ENCODE measurements at places on chromosomes 16 and 17.

DNA sequence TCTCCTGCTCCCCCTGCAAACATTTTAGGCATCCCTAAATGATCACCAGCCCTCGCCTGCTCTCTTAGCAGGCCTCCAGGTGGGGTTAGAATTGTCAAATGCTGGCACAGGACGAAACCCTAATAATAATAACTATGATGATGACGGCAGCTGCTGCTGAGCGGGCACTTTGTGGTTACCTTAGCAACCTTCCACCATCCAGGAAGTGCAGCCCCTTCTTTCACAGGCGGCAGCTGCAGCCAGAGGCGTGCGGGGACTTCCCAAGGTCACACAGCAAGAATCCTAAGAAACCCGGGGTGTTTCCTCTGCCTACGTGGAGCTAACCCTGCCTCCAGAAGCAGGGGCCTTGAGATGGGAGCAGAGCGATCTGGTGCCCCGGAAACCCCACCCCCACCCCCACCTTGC lies 22.4 kb upstream of the EIF1 start:
- peak; percentile 47 for DNase-seq

DNA sequence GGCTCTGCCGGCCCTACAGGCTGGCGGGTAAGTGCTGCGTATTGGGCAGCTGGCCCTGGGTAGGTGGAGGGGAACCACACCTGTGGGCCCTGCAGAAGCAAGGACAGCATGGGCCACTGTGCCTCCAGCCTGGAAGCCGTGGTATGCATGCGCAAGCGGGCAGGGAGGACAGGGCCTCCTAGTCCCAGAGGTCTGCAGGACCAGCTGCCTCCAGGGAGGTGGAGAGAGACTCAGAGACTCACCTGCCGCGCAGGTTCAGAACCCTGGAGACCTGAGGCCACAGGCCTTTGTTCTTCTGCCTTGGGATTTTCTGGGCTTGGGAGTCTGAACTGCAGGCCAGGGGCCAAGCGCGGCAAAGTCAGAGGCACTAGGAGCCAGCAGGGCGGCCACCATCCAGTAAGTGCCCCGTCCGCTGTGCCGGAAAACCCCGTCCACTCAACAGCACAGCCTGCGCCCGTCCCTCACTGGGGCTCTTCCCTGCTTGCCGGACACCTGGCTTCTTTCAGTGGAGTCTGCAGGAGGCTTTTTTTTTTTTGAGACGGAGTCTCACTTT lies 8.8 kb upstream of the RAB40C start:
- DNase-seq = no peak

GRCh38 chr17:1078831-1079561 lies 82.1 kb downstream of the TIMM22 start:
- peak; percentile 38 for DNase-seq

GRCh38 chr17:73600103-73600871 lies 44.0 kb downstream of the SDK2 start:
- peak; percentile 31 for DNase-seq

- DNase-seq = no peak
Observed at GRCh38 chr17:77097631-77098180, 43.1 kb upstream of the SEC14L1 start.

GRCh38 chr17:64209983-64210382 lies 53.1 kb downstream of the TEX2 start:
- DNase-seq = no peak

DNA sequence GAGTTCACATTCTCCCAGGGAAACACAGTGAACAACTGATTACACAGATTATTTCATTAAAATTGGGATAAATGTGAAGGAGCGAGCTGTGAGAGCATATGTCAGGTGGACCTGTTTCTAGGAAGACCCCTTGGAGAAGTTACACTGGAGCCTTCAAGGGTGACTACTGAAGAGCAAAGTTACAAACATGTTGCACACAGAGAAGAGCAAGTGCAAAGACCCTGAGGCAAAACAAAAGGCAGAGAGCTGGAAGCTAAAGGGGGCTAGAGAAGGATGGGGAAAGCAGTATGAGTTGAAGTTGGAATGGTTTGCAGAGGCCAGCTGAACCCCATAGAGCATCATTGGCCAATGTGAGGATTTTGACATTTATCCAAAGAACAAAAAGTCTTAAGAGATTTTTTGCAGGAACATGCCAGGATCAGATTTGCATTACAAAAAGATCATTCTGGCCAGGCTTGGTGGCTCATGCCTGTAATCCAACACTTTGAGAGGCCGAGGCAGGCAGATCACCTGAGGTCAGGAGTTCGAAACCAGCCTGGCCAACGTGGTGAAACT lies 14.1 kb downstream of the PDZD9 start:
- DNase-seq = no peak

- no peak for DNase-seq
Observed at GRCh38 chr17:61057257-61057656, 342.4 kb upstream of the TBX2 start.

GRCh38 chr17:81345228-81346089 lies 49.8 kb upstream of the BAHCC1 start:
- peak; percentile 88 for DNase-seq

DNA sequence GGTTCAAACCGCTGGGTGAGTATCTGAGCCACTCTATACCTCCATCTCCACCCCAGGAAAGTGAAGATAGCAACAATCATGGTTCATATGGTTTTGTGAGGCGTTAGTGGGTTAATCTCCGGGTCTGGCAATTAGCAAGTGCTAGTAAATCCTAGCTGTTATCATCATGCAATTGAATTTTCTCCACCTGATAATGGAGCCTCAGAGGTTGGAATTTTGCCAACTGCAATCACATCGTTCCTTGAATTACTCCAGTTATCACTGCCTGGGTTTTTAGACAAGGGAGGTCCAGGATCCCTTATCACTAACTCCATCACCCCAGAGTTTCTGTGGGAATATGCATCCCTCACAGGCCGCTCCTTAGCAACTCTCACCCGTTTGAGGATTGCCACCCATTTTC lies 311.5 kb downstream of the RBFOX1 start:
- no peak for DNase-seq

DNA sequence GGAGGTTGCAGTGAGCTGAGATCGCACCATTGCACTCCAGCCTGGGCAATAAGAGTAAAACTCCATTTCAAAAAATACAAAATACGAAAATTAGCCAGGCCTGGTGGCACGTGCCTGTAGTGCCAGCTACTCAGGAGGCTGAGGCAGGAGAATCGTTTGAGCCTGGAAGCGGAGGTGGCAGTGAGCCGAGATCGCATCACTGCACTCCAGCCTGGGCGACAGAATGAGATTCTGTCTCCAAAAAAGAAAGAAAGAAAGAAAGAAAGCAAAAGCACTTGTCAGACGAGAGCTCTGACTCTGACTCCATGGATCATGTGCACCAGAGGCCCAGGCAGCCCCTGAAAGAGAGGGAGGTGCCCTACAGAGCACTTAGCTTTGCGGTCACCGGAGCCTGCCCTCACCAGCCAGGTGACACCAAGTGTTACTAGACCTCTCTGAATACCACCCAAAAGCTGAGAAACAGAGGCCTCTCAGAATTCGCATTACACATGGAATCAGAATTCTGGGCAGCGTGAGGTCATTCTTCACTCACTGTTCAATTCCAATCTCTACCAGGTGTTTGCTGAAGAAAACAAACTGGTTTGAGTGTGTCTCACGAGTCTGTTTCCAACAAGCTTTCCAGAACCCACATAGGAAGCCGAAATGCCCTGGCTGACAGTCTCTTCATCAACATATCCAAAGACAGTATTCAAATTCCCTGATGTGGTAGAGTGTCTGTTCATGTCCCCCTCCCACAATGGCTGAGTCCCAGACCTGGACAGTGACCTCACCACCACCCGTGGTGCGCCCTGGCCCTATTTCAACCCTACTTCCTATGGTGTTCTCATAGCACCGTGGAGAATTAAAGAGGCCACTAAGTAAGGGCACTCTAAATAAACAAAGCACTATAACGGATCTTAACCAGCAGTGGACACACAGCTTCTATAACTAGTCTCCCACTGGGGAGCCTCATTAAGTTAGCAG lies 1.5 kb downstream of the FLCN start:
- peak; percentile 8 for DNase-seq

DNA sequence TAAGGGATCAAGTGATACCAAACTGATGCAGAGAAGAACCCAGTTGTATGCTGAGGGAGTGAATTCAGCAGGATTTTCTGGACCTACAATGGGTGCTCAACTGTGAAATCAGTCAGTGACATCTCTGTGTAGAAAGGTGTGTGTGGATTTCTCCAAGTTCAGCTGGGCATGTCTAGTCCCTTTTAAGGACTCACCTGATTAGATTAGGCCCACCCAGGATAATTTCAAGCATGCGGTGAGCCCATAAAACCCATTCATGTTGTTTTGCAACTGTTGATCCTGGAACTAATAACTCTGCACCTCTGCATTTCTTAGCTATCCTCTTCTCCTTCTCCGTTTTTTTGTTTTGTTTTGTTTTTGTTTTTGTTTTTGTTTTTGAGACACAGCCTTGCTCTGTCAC lies 35.1 kb upstream of the DNAJA2 start:
- DNase-seq = no peak

- DNase-seq = peak; percentile 13
Observed at GRCh38 chr17:57619061-57619937, 125.8 kb downstream of the CCDC182 start.

DNA sequence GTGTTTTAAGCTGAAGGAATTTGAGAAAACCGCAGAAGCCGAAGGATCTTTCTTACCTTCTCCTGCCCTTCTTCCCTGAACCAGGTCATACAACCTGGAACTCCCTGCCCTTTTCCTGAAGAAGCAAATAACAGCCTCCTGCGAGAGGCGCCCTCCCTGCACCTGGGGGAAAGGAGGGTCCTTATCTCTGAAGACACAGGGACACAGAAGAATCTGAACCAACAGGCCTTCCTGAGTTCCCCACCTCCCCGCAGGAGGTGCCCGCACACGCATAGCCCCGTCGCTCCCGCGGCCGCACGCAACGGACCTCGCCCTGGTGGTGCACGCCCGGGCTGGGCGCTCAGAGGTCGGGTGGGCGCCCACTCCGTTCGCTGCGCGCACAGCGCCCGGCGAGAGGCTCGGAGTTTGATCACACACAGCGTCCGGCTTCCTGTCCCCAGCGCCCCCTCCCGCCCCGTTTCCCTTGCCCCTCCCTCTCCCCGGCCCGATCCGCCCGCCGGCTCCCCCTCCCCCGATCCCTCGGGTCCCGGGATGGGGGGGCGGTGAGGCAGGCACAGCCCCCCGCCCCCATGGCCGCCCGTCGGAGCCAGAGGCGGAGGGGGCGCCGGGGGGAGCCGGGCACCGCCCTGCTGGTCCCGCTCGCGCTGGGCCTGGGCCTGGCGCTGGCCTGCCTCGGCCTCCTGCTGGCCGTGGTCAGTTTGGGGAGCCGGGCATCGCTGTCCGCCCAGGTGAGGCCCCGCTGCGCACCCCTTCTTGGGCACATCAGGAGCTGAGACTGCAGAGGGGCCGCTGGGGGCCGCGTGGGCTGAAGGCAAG lies at the start of gene TNFSF12:
TNFSF12 (plus strand) TSS at position 474 of the 816 bp plus-strand sequence; CDS start at position 570, 96 bp downstream.
- DNase-seq = peak; percentile 47

- DNase-seq = no peak
Observed at GRCh38 chr16:79713609-79714309, 113.2 kb upstream of the MAF start.

DNA sequence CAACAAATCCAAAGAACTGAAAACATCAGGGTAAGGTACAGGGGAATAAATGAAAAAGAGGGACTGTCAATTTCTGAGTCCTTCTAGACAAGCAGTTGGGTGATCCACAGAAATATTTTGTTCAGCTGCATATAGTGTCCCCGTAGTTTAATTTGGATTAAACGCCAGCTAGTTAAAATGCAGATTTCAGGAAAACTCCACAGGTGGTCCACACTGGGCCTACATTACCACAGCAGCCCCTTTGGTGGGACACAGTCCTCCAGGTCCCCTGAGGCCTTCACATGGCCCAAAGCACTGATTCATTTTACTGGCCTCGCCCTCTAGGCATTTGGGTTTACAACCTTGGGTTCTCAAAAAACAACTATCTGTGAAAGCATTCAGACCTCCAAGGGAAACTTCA lies 4.6 kb downstream of the ARHGAP17 start:
- DNase-seq = no peak

DNA sequence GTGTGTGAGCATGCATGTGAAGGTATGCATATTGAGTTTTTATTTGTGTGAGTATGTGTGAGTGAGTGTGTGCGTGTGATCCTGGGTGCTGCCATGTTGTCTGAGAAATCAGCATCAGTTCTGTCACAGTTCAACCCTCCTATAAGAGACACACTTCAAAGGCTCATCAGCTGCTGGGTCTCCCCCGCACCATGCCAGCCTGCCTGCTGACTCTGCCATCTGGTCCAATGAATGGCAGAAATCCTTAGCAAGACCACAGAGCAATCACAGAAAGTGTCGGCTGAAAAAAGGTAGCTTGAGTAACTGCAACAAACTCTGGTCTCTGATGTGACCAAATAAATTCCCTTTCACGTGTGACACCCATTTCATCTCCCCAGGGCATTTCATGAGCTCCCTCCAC lies 381.8 kb upstream of the MAF start:
- DNase-seq = no peak

- peak; percentile 74 for DNase-seq
Observed at GRCh38 chr16:67672739-67673662, 6.4 kb downstream of the C16orf86 start.

DNA sequence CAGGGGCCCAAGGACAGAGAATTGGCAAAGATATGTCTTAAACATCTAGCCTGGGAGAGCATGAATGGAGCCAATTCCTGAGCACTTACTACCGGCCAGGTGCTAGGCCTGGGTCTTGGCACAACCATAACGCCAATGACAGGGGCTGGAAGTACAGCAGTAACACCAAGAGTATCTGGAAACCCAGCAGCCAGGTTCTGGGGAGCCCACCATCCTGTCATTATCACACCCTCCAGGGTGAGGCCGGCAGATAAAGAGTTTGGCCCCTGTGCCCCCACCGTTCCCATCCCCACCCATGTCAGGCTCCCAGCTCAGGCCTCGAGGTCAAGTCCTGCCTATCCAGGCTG lies 508 bp upstream of the TMC8 start:
- no peak for DNase-seq

DNA sequence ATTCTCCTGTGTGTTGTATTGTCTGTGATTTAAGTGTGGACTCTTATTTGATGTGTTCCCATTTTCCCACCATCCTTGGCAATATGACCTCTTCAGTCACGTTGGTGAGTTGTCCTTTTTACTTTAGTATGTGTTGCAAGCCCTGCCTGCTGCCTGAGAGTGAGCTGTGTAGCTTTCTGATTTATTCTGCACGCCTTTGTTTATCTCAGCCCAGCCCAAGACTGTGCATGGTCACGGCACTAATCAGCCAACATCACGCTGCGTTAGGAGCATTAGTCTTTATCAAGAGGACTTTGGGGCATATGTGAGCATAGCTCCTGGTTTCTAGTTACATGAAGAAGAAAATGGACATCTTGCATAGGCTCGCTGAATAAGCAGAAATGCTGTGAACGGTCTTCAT lies 6.0 kb downstream of the TOM1L1 start:
- DNase-seq = no peak

GRCh38 chr16:31258366-31258765 lies 1.4 kb upstream of the ITGAM start:
- no peak for DNase-seq

GRCh38 chr17:8954339-8954738 lies 11.2 kb downstream of the PIK3R5 start:
- DNase-seq = no peak

Data from fibroblast of skin of scalp (primary cell).